Activated CD8-positive, alpha-beta memory T cell treated with anti-CD3 and anti-CD28 coated beads for 48 hours (primary cell): ENCODE measurements at places on chromosomes 12 and 14.

GRCh38 chr14:56172571-56172971 is 54.4 kb downstream of the PELI2 start:
- DNase-seq, result no peak

DNA sequence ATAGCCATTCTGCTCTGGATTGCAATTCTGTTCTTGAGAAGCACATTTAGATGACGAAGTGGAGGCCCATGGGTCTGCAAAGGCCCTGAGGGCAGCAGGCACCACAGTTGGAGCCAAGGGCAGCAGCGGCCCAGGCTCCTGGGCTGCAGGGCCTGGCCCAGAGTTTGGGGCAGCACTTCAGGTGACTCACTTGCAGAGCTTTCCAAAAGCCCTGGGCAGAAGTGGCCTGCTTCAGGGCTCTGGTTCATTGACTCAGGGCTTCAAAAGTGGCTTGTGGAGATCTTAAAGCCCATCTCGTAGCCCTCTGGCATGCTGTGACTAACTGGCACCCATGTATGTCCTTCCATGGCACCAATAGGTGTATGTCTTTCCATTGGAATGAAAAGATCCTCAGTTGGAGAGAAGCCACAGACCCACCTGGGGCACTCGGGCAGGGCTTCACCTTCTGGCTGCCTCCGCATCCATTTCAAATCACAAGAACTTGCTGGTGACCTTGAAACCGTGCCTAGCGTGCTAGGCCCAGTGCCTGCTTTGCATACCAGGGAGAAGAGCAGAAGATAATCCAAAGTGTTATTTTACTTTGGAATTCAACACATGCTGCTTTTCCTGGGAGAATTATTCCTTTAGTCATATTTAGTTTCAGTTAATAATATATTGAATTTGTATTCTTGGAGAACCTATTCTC is 106.7 kb downstream of the PRMT8 start:
- no peak for DNase-seq

DNA sequence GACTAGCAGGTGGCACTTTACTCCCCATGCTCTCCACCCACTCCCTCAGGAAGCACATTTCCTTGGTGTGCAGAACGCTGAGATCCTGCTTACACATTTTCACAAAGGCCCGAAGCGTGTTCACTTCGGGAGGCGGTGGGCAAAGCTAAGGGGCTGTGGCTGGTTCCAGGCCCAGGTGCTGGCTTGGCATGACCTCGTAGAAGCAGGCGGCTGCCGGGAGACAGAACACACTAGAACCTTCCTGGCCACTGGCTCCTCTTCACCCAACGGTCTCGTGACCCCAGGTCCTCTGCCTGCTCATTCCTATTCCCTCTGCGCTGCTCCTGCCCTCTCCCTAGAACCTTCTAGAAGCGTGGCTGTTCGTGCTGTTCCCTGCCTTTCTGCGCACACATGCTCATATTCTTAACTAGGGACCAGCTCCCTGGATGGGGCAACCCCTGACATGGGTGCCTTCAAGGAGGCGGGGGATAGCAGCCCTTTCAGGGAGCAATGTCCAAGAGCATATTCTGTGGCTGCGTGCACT is 43.3 kb downstream of the ATP23 start:
- no peak for DNase-seq

DNA sequence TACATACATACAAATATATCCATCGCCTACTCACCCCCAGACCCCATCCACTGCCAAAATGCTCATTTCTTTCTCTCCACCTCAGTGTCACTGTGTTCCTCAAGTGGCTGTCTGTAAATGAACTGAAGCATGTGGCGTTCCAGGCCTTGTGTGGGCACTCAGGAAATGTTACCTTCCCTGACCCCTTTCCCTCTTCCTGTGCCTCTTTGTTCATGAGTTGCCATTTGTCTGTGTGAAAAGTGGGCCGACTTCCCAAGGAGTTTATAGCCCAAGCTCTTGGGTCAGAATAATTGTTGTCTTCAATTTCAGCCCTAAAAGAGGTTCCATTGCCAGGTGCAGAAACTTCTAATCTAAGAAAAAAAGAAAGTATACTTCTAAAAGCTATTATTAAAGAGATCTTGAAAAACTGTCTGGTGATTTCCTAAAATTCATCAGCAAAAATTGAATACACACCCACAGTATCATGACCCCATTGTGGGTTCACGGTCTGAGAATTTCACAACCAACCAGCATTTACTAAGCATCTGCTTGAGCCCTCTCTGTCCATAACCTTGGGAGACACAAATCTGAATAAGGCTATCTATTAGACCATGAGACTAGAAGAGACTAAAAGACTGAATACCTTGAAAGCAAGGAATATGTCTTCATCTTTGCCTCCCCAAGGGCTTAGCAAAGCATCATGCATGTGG is 201.4 kb upstream of the EEA1 start:
- DNase-seq, result no peak

DNA sequence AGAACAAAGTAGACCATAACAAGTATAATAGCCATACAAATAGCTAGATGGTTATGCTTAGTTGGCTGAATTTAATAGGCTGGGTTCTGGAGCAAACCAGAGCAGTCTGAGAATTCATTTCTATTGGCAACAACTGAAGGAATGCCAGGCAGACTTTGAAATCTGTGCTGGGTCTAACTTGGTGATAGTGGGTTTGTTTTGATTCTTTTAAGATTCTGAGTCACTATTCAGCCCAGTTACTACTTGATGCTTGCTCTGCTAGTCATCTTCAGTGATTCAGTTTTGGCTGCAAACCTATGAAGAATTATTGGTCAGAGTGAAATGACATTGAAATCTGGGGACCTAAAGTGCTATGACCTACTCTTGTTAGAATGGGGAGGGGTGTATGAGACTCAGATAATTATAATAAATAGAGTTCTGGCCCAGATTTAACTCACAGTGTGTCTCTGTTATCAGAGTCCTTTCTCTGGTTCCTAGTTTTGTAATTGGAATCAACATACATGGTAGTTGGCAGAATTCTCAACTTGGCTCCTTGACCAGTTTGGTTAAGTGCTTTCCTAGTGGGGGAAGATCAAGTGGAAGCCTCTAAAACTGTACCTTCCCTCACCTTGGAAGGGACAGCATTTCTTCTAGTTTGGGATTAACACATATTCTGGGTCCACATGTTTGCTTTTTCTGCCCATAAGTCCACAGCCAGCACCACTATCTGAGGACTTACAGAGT is 43.5 kb downstream of the MNAT1 start:
- no peak for DNase-seq

DNA sequence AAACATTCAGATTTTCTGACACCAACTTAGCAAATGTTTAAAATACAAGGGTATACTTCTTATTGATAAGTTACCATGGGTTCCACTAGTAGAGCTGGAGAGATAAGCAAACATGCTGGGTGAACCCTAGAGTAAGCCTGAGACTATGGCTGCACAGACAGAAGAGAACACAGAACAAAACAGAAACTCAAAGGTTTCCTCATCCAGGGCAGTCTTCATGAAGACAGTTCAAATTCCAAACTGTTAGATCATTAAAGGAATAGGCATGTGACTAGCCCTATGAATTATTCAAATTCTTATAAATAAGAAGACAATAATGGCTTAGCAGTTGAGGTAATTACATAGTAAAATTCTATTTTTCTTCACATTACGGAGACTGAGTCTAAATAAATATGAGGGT is 28.1 kb downstream of the BTBD7 start:
- DNase-seq, result no peak

DNA sequence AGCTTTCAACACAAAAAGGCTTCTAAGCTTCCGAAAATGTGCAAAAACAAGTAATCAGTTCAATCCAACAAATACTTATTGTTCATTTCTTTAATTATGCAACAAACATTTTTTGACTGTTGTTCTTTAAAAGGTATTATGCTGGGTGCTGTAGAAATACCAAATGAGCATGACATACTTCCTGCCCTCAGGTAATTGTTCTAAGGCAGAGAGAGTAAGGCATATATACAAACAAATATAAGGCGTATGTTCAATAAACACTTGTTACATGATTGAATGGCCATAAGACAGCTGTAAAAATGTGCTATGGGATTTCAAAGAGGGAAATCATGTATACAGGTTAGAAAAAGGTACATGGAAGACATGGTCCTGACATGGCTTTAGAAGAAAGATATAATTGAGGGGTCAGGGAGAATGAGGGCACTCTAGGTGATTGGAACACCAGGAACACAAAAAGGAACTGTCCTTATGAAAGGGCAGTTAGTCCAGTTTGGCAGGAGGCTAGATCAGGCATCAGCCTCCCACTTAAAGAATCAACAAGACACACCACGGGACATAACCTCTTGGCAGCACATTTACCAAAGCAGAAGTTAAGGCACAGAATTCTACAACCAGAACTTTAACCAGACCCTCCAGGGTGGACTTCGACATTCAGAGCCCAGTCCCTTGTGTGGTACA is 135.8 kb upstream of the SCAF11 start:
- no peak for DNase-seq

DNA sequence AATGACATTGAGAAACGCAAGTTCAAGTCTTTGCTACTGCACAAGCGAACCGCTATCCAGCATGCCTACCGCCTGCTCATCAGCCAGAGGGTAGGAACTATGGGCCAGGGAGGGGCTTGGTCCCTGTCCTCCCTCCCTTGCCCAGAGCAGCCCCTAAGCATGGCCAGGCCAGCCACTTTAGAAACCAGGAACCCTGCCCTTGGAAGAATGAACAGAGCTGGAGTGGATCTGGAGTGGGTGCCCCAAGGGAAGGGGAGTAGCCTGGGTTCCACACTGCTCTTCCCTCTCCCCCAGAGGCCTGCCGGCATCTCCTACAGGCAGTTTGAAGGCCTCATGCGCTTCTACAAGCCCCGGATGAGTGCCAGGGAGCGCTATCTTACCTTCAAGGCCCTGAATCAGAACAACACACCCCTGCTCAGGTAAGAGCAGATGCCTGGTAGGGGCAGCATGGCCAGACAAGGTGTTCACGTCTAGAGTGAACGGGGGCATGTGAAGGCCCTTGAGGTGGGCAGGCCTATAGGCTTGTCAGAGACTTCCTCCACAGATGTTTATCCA is 55.8 kb downstream of the TPCN1 start:
- no peak for DNase-seq

- DNase-seq, result no peak
These were observed 106.2 kb downstream of the UNC79 start for GRCh38 chr14:93536945-93537344.

DNA sequence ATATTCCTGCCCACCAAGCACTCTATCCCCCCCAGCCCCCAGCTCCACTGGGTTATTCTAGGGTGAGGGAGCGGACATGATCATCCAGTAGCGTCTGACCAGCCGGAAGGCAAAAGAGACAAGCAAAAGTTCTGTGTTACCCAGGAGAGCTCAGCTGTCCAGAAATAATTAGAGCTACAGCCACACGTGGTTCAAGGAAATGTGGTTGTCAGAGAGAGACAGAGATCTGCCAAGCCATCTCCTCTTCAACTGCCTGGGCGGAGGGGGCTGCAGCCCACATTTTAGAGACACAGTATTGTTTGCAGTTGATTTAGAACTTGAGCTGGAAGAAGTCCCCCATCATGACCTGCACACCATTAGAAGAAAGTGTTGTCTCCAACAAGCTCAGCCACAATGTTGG is 30.4 kb downstream of the DAO start:
- DNase-seq, result no peak

- no peak for DNase-seq
These were observed 179.9 kb upstream of the ATF7IP start for GRCh38 chr12:14185427-14186192.

GRCh38 chr14:75452900-75453816 is 25.3 kb downstream of the JDP2 start:
- DNase-seq, result no peak

DNA sequence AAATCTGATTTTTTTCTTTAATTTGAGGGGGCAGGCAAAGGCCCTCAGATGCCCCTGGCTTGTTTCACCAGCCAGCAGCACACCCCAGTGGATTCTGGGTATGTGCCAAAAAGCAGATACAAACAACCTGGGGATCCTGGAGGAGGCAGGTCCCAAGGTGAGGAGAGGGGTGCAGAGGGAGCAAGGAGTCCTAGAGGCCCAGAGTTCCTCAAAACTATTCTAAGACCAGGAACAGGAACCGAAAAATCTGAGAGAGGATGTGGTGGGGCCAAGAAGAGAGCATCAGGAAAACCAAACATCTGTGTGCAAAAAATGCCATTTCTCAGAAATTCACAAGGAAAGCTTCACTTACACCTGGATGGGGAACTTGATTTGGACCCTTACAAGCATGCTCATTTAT is 8.2 kb downstream of the KCNA5 start:
- no peak for DNase-seq

- DNase-seq, result no peak
These were observed 204.7 kb downstream of the EPS8 start for GRCh38 chr12:15584366-15585041.

DNA sequence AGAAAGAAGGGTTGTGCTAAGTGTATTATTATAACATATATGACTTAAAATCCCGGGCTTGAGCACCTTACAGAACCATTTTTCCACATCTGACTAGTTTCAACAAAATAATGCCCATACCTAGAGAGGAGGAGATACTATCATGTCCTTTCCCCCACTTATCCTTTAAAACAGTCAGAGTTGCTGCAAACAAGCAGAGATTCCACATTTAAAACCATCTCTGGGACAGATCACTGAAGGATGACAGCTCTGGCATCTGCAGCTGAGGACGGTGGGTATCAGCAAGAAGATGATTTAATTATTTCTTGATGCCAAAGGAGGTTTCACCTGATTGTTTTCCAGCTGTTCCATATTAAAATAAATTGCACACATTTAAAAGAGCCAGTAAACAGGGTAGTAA is 328.0 kb upstream of the TMTC1 start:
- no peak for DNase-seq

- DNase-seq, result no peak
These were observed 34.0 kb downstream of the PLEKHD1 start for GRCh38 chr14:69518289-69519101.

DNA sequence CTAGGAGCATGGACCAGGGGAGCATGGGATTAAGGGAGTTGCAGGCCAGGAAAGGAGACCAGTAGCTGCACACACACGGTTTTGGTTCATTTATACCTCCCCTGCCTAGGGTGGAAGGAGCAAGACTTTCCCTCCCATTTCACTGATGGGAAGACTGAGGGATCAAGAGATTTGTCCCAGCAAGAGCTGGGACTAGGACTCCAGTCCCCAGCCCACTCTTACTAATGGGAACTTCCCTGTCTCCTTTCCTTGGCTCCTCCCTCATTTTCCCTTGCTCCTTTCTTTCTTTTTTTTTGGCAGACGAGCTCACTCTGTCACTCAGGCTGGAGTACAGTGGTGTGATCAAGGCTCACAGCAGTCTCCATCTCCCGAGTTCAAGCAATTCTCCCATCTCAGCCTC is 13.0 kb downstream of the SCNN1A start:
- DNase-seq, result no peak

GRCh38 chr12:124744659-124745464 is 118.8 kb downstream of the SCARB1 start:
- DNase-seq, result no peak

DNA sequence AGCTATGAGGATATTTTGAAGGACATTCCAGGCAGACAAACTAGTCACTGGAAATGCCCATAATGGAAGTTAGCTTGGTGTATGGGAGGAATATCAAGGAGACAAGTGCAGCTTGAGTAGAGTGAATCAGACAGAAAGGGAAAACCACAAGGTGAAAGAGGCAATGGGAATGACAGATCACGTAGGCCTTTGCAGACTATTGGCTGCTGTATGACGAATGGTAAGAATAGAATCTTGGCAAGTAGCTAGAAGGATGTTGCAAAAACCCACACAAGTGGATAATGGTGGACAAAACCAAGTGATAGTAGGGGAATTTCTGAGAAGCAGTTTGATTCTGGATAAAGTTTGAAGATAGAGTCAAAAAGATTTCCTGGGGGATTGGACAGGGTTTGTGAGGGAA is 196.9 kb upstream of the NOVA1 start:
- no peak for DNase-seq
